SJCRH30 (cell line): ENCODE measurements at places on chromosomes 7 and 10. TPM values are rescaled to one million over a fixed set of nuclear protein-coding genes. Genes with fewer than 3 reads are reported as not detected.
A peak's percentile ranks its signal among the peaks of the same experiment; 100 is the strongest.

LIPK gene
- total RNA-seq, result not detected in 2 replicates

DNA sequence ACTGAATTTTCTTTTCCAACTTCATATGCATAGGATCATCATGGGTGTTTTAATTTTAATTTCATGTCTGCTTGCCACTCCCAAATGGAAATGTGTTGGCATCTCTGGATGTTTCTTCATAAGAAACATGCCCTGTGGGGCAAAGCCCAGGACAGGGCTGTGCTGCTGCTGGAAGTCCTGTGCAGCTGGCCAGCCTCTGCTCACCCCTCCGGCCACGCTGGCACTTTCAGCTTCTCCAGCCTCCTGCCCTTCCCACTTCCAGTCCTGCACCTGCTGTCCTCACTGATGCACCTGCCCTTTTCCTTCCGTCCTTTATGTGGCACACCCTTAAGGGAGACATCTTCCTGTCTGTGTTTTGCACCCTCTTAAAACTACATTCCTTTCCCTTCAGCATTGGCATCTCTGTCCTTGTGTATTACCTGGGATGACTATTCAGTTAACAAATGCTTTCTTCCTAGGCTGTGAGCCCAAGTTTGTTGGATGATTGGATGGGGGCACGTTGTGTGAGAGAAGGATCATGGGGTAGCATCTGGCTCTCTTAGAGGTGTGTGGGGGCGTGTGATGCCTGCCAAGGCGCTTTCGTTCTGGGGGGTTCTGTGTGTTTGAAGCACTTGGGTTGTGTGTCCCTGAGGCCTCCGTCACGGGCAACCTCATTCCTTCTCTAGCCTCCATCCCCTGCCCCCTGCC, 56.8 kb downstream of the TCF7L2 start:
- H3K4me1 ChIP-seq, result no peaks in the 10 kb centered on the region
- H3K27ac ChIP-seq, result no peak overlapping the region
- peaks cover 28% of the 10 kb centered on the region for H3K36me3 ChIP-seq
- H3K4me3 ChIP-seq, result no peak overlapping the region
- no peaks in the 10 kb centered on the region for H3K27me3 ChIP-seq

- DNase-seq, result no peak
- H3K27ac ChIP-seq, result no peak overlapping the region
- peaks cover 6% of the 10 kb centered on the region; the same call in 1 of the 2 replicates for H3K36me3 ChIP-seq
- H3K27me3 ChIP-seq, result no peaks in the 10 kb centered on the region
- H3K4me3 ChIP-seq, result no peak overlapping the region
- H3K4me1 ChIP-seq, result no peaks in the 10 kb centered on the region
Observed at GRCh38 chr10:12019283-12019971, 23.2 kb downstream of the UPF2 start.

- no peaks in the 10 kb centered on the region for H3K36me3 ChIP-seq
- no peaks in the 10 kb centered on the region for H3K4me1 ChIP-seq
- no peak overlapping the region for H3K27ac ChIP-seq
- no peak overlapping the region for H3K4me3 ChIP-seq
Observed at GRCh38 chr10:89384474-89385340, 6.9 kb downstream of the IFIT1B start.

GRCh38 chr10:118330295-118331076, 11.6 kb downstream of the FAM204A start:
- no peaks in the 10 kb centered on the region for H3K4me1 ChIP-seq
- no peak for DNase-seq
- no peak overlapping the region for H3K27ac ChIP-seq
- no peaks in the 10 kb centered on the region for H3K27me3 ChIP-seq

GRCh38 chr10:77604063-77604462, 33.5 kb downstream of the KCNMA1 start:
- no peak for DNase-seq
- peaks cover 12% of the 10 kb centered on the region for H3K4me1 ChIP-seq

GRCh38 chr10:112988839-112989406, 38.9 kb downstream of the TCF7L2 start:
- H3K4me1 ChIP-seq, result peaks cover 37% of the 10 kb centered on the region
- H3K27me3 ChIP-seq, result no peaks in the 10 kb centered on the region
- DNase-seq, result no peak
- H3K36me3 ChIP-seq, result peaks cover 37% of the 10 kb centered on the region
- no peak overlapping the region for H3K4me3 ChIP-seq

- H3K27ac ChIP-seq, result no peak overlapping the region
- peaks cover 25% of the 10 kb centered on the region for H3K36me3 ChIP-seq
- H3K4me1 ChIP-seq, result peaks cover 14% of the 10 kb centered on the region
- H3K4me3 ChIP-seq, result peak overlapping the region; percentile 74
- peak; percentile 49 for DNase-seq
Observed at GRCh38 chr10:100184840-100185239, 989 bp downstream of the ERLIN1 start.

DNA sequence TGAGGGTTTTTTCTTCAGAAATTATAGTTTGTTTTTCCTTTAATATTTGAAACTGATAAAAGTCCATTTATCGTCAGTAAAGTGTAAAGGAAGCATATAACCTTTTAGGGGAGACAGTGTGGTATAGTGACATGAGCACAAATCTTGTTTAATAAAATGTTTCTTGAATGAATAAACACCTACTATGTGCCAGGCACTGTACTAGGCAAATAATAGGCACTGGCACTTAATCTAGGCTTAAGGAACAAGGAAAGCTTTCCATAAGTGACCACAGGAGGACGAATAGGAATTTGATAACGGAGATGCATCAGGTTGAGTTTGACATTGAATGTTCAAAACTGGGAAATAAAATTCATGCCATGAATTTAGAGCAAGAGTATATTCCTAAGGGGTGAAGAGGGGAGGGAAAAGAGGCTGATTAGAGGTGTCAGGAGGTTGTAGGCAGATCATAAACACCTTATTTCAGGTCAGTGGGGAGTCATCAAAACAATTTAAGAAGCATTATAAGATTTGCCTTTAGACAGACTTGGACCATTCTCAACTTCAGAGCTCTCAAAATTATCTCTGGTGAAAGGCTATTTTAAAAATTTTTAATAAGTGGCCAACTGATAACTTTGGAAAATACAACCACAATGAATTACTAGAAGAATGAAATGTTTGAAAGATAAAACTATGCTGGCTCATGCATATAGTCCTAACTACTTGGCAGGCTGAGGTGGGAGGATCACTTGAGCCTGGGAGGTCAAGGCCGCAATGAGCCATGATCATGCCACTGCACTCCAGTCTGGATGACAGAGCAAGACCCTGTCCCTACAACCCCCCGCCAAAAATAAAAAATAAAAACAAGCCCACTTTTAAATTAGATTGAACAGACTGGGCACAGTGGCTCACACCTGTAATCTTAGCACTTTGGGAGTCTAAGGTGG, 22.4 kb downstream of the RALA start:
- H3K4me1 ChIP-seq, result no peaks in the 10 kb centered on the region
- no peak overlapping the region for H3K4me3 ChIP-seq
- no peak for DNase-seq
- no peak overlapping the region for H3K27ac ChIP-seq
